ENCODE measurements at places on chromosomes 3 and 15.

DNA sequence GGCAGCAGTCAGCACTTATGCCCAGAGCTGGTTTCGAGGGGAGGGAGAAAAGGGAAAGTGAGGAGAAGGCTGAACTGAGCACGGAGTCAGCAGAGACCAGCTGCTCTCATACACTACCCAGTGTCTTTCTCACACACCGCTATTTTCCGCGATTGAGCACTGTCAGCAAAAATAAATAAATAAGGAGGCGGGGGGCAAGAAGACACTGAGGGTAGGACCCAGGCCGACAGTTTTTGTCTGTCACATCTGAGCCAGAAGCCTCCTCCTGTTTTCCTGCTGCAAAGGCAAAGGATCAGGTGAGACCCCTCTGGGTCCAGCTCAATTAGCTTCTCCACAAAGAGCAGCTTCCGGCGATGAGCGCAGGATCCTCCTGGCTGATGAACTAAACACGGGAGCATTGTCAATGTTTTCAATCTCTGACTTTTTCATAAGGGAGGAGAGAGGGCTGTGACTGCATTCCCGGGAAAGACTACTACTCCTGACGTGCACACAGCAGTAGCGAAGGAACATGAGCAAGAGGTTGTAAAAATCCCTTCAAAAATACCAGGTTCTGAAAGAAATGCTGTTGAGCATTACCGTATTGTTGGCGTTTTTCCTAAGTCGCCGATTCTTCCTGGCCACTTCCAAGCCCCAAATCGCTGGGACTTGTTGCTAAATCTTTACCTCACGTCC lies 1.3 kb downstream of the FRMD5 start:
- DNase-seq, result peak; percentile 55

DNA sequence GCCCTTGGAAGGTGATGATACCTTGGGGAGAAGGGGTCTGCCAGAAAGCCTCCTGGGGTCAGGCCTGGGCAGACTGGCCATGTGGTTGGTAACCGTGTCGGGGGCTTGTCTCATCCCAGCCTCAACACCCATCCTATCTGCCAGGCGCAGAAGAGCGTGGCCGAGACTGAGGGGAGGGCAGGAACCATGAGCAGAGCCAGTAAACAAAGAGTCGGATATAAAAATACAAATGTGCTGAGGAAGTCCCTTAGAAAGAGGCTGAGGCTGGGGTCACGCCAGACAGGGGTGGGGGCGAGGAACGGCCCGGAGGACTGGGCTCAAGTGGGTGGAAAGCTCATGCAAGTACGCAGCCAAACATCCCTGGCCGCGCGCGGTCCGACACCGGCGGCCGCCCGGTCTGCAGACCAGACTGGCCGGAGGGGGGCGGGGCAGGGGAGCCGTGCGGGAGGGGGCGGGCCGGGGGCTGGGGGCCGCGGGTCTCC lies 1.9 kb downstream of the CAMK2N2 start:
- DNase-seq, result no peak

DNA sequence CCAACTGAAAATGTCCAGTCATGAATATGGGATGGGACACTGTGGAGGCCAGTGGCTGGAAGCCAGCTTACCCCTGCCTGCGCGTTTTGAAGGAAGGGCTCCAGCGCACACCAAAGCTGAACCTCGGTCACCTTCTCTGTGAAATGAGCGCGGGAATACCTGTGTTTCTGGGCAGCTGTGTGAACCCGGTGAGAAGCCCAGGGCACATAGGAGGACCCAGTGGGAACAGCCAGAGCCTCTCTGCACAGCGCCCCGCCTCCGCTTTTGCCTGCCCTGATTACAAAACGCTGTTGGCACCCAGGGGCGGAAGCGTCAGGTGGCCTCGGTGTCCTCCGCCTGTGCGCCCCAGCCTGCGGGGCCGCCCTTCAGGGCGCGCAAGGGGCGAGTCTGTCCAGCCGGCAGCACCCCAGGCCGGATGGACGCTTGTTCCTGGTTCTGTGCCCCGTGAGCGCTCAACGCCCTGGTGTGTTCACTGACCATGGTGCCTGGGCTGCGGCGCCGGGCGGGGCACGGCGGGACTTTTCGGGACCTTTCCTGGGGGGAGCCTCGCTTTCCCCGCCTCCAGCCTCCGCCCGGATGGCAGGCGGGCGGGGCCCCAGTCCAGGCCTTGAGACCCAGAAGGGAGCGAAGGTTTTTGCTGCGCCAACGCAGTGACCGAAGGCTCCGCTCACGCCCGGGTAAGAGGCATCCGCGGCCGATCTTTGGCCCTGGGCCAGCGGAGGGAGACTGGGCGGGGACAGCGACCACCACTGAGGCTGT lies at the start of gene SQOR:
Gene SQOR (plus strand): TSS at position 598 of the 759 bp plus-strand sequence. CDS start 23,895 bp downstream, outside the sequence.
- DNase-seq, result peak; percentile 29

DNA sequence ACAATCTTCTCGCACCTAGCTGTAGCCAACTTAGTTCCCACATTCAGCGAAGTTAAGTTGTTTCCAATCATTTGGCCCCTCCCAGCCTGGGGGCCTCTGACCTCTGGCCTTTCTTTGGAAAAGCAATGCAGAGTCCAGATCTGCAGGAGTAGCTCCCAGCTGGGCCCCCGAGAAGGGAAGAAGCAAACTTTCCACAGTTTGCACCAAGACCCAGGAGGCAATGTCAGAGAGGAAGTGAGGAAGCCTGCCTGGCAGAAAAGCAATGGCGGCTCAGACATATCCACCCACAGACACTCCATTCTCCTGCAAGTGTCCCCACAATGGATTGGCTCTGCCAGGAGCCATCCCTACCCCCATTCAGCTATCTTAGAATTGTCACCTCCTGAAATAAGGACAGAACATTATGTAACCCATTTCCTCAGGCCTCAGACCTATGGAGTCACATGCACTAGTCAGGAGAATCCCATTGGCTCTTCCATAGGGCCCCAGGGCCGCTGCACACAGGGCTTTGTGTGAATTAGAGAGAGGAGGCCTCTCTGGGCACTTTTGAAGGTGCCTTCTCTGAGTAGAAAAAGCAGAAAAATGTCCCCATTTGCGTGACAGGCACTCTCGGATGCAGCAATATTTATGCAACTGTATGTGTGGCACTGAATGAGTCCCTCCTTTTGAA lies 3.0 kb upstream of the BUB1B start:
- no peak for DNase-seq

DNA sequence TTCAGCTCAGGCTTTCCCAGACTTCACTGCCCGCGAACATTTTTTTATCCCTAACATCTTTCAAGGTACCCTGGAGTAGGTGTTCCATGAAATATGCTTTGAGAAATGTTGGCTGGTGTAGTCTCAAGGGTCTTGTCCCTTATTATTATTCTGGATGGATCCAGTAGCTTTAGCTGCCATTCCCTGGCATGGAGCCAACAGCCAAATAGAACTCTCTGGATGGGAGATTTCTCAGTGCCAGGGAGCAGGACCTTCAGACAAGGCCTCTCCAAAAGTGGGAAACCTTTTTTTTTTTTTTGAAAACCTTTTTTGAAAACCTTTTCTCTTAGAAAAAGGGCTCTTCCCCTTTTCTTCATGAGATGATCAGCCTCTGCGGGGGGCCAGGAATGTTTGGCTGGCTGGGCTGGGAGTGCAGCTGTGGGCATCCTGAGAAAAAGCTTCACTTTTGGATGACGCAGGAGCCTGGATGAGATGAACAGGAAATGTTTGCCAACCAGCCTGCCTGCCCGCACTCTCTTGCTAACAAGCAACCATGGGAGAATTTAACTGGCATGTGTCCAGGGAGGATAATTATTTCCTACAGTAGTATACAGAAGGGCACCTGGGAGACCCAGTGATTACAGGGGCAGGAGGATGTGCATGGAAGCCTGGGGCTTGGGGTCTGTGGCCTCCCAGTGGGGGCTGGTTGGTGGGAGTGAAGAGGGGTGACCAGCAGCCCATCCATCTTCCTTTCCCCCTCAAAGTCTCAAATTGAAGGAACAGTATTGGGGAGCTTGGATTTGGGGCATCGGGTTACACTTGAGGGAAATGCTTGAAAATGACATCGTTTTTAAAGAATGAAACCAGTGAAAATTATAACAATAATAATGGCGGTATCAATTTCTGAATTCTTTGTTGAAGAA lies 109.1 kb upstream of the LRIG1 start:
- DNase-seq, result peak; percentile 90

DNA sequence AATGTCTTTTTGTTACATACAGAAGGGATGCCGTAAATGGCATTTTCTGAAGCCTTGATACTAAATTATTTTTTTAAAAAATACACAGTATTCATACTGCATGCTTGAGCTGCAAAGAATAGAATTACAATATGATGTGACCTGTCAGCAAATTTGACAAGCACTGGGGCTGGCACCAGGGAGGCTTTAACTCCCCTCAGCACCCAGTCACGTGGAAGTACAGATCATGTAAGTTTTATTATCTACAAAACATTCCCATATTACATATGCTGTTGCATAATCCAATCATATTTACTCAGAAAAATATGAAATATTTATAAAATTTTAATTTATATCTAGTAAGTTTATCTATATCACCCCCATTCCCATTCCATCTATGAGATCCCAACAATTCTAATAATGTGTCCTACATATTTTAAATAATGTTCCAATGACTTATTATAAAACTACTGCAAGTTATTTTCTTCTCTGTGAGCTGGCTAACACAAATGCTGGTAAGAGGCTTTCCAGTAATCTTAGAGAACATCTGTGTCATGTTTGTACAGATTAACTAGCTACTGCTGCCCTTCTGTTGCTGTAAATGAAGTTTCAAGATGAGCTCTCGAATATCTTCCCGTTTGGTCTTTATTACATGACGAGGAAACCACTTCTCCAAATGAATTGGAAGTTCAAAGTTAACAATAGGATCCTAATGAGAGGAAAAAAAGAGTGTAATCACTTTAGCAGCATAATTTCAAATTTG lies 5.2 kb upstream of the IMPG2 start:
- no peak for DNase-seq

GRCh38 chr3:71063773-71064290 lies 519.7 kb downstream of the FOXP1 start:
- no peak for DNase-seq
